ENCODE measurements at places on chromosomes 11 and 22. TPM values are rescaled to one million over a fixed set of nuclear protein-coding genes. Genes with fewer than 3 reads are reported as not detected.

MPZL3 gene
- 49.0 TPM for total RNA-seq

TRIM51 gene
- total RNA-seq = not detected

RFPL2 gene
- 0.53 TPM for total RNA-seq

IGLL1 gene
- total RNA-seq = not detected

GLYAT gene
- total RNA-seq = not detected

Data from activated CD4-positive, alpha-beta memory T cell treated with anti-CD3 and anti-CD28 coated beads for 36 hours (primary cell).